ENCODE measurements at places on chromosomes 12 and 14. TPM values are rescaled to one million over a fixed set of nuclear protein-coding genes. Genes with fewer than 3 reads are reported as not detected.
A peak's percentile ranks its signal among the peaks of the same experiment; 100 is the strongest.

The PIWIL1 gene
- not detected for total RNA-seq

The HNF1A gene
- total RNA-seq = not detected

The KRT82 gene
- not detected for total RNA-seq

The OTOGL gene
- total RNA-seq = 2.0 TPM

GRCh38 chr14:20799892-20800544 lies 2.6 kb downstream of the RNASE1 start:
- H3K27me3 ChIP-seq = no peaks in the 10 kb centered on the region
- H3K4me1 ChIP-seq = peaks cover 46% of the 10 kb centered on the region
- H3K4me3 ChIP-seq = no peak overlapping the region
- peak; percentile 90 for DNase-seq

DNA sequence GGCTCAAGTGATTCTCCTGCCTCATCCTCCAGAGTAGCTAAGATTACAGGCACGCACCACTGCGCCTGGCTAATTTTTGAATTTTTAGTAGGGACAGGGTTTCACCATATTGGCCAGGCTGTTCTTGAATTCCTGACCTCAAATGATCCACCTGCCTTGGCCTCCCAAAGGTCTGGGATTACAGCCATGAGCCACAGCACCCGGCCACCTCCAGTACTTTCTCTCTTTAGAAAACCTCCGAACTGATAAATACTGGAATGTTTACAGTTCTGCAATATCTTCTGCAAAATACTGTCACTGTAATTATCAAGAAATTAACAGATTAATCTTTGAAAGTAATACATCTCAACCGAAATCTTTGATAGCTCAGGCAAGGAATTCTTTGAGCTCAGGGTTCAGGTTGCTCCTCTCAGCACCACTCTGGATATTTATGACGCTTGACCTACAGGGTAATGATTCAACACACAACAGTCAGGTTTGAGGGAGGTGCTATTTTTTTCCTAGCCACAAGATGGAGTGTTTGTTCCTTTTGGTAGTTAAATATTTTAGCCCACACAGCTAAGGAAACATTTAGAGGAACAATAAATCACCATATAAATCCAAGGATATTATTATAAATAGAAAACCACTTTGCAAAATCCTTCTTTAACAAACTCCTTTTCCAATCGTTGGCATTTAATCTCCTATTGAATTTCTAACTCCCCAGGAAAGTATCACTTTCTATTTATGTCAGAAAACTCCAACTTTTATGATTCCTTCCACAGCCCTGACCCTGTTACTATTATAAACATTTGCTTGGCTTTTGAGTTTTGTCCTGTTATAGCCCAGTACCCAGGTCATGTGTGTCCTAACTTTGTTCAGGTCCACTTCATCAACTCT lies 48.6 kb upstream of the GTF2A1 start:
- no peaks in the 10 kb centered on the region for H3K36me3 ChIP-seq
- H3K4me3 ChIP-seq = no peak overlapping the region
- no peaks in the 10 kb centered on the region for H3K4me1 ChIP-seq
- peak; percentile 69 for DNase-seq
- no peaks in the 10 kb centered on the region for H3K27me3 ChIP-seq

The KLRD1 gene
- 0.13 TPM for total RNA-seq

- H3K27ac ChIP-seq = no peak overlapping the region
- H3K36me3 ChIP-seq = no peaks in the 10 kb centered on the region
- DNase-seq = no peak
- no peak overlapping the region for H3K4me3 ChIP-seq
- peaks cover 35% of the 10 kb centered on the region for H3K4me1 ChIP-seq
- H3K27me3 ChIP-seq = no peaks in the 10 kb centered on the region
These were observed 54.7 kb upstream of the DDX11 start for GRCh38 chr12:31018790-31019505.

DNA sequence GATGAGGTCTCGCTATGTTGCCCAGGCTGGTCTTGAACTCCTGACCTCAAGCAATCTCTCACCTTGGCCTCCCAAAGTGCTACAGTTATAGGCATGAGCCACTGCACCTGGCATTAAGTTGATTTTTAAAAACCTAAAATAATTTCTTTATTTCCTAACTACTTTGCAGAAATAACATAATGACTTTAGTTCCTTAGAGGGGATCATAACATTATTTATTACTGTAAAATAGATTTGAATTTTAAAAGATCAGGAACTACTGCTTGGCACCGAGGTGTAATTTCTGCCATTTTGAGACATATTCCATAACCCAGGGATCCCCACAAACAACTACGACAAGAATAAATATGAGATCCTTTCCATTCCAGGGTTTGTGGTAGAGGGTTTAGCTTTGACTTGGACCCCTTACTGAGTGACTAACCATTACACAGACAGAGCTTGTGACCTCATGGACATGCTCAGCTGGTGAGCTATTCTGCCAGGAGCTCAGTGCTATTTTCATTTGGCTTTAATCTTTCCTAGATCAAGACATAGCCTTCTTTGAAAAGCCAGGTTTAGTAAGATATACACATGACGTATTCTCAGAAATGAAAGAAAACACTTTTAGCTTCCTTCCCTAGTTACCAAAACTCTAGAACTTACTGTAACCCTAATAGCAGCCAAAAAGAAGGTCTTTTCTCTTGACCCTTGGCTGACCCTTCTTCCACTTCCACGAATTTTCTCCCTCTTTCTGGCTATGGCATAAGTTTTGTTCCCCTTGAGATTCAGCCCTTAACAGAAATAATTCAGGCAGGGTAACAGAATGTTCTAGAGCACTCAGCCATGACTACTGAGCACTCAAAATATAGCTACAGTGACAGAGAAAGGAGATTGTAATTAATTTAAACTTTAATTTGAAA lies 75.1 kb upstream of the NUDT4 start:
- H3K27ac ChIP-seq = no peak overlapping the region
- DNase-seq = peak; percentile 73
- no peaks in the 10 kb centered on the region for H3K36me3 ChIP-seq
- H3K4me3 ChIP-seq = no peak overlapping the region
- no peaks in the 10 kb centered on the region for H3K27me3 ChIP-seq
- H3K4me1 ChIP-seq = peaks cover 7% of the 10 kb centered on the region

The CIROP gene
- not detected for total RNA-seq

The RFLNA gene
- total RNA-seq = 19.7 TPM

The TTC9 gene
- not detected for total RNA-seq

GRCh38 chr14:75295491-75296345 lies 17.1 kb downstream of the FOS start:
- H3K4me1 ChIP-seq = peaks cover 16% of the 10 kb centered on the region
- H3K27ac ChIP-seq = peak overlapping the region; percentile 88
- peak overlapping the region; percentile 34 for H3K4me3 ChIP-seq
- DNase-seq = peak; percentile 82
- H3K36me3 ChIP-seq = no peaks in the 10 kb centered on the region

The C12orf56 gene
- total RNA-seq = not detected

- no peaks in the 10 kb centered on the region for H3K27me3 ChIP-seq
- no peak overlapping the region for H3K4me3 ChIP-seq
- H3K4me1 ChIP-seq = no peaks in the 10 kb centered on the region
These were observed 213.4 kb downstream of the VRK1 start for GRCh38 chr14:97010491-97011160.

- H3K4me3 ChIP-seq = no peak overlapping the region
- DNase-seq = no peak
- no peaks in the 10 kb centered on the region for H3K4me1 ChIP-seq
- H3K27me3 ChIP-seq = no peaks in the 10 kb centered on the region
- no peaks in the 10 kb centered on the region for H3K36me3 ChIP-seq
These were observed 9.2 kb upstream of the DHRS2 start for GRCh38 chr14:23626946-23627345.

The NGB gene
- total RNA-seq = not detected

The FKBP4 gene
- 74.1 TPM for total RNA-seq

The PPP1R1A gene
- not detected for total RNA-seq

GRCh38 chr12:95371571-95371970 lies 102.4 kb upstream of the METAP2 start:
- H3K4me3 ChIP-seq = no peak overlapping the region
- no peaks in the 10 kb centered on the region for H3K27me3 ChIP-seq
- DNase-seq = no peak
- H3K27ac ChIP-seq = no peak overlapping the region
- H3K36me3 ChIP-seq = no peaks in the 10 kb centered on the region

DNA sequence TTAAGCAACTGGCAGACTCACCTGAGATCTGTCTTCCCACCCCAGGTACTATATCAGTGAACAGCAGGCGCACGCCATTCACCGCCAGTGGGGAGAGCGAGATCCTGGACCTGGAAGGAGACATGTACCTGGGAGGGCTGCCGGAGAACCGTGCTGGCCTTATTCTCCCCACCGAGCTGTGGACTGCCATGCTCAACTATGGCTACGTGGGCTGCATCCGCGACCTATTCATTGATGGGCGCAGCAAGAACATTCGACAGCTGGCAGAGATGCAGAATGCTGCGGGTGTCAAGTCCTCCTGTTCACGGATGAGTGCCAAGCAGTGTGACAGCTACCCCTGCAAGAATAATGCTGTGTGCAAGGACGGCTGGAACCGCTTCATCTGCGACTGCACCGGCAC lies 544.5 kb downstream of the NRXN3 start:
- H3K36me3 ChIP-seq = no peaks in the 10 kb centered on the region
- no peak overlapping the region for H3K4me3 ChIP-seq
- no peak overlapping the region for H3K27ac ChIP-seq

The RDH16 gene
- total RNA-seq = 0.09 TPM

GRCh38 chr14:95562892-95563685 lies 28.2 kb downstream of the GLRX5 start:
- peak; percentile 42 for DNase-seq
- H3K4me3 ChIP-seq = no peak overlapping the region
- H3K27me3 ChIP-seq = no peaks in the 10 kb centered on the region
- no peaks in the 10 kb centered on the region for H3K4me1 ChIP-seq

DNA sequence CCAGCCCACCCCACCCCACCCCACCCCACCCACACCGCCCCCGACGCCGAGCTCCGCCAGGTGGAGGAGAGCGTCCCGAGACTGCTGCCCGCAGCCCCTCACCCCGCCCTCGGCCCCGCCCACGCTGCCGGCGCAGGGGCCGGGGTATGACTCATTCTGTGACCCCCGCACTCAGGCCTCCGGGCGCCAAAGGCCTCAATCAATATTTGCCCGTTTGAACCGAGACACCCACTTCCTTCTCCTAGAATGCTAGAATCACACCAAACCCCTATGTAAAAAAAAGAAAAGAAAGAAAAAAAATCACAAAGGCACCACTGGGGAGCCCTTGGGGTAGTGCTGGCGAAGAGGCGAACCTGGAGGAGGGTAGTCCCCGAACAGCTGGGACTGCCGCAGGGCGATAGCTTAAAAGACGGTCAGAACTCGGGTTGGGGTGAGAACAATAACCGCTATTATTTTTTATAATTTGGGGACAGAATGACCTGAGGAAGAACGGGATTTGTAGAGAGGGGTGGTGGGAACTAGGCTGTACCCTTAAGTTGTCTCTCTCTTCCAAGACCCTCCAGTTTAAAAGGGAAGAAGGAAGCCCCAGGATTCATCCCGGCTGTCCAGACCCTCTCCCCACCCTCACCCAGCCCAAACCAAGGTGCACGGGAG lies 894 bp downstream of the KRT8 start:
- peaks cover 10% of the 10 kb centered on the region for H3K4me1 ChIP-seq
- no peaks in the 10 kb centered on the region for H3K27me3 ChIP-seq
- DNase-seq = peak; percentile 68

- H3K27me3 ChIP-seq = no peaks in the 10 kb centered on the region
- H3K36me3 ChIP-seq = no peaks in the 10 kb centered on the region
- no peak for DNase-seq
- H3K4me1 ChIP-seq = no peaks in the 10 kb centered on the region
These were observed 8.7 kb downstream of the OR11H4 start for GRCh38 chr14:20247646-20248246.

DNA sequence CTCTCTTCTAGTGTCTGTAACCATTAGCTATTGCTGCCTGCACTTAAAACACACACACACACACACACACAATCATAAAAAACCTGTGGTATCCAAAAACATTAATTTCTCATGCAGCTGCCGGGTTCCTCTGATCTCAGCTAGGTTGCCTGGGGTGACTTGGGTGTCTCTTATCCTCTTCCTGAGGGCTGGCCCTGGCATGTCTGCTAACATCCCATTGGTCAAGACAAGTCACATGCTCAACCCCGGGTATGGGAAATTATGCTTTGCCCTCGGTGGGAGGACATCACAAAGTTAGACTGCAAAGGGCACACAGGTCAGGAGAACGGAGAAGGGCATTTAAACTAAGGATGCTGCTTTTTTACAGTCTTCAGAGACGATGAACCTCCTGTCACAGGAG lies 55.7 kb downstream of the TRPV4 start:
- no peaks in the 10 kb centered on the region for H3K27me3 ChIP-seq
- no peak overlapping the region for H3K27ac ChIP-seq
- no peaks in the 10 kb centered on the region for H3K36me3 ChIP-seq
- no peaks in the 10 kb centered on the region for H3K4me1 ChIP-seq

The TBX3 gene
- total RNA-seq = 1.1 TPM

DNA sequence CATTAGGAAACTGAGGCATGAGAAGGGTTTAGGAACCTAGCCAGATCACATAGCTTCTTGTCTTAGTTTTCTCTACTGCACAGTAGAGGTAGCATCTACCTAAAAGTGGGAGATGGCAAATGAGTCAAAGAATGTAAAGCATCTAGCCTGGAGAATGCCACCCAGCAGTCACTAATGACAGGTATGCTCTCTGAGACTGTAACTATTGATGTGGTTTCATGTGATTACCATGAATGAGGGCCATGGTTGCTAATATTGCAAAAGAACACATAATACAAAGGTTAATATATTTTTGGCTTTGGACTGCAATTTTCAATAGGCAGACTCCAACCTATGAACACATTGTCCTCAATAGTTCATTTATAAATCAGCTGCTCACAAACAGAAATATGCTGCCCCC lies 389.9 kb downstream of the GRIN2B start:
- no peak overlapping the region for H3K4me3 ChIP-seq
- no peak for DNase-seq
- H3K4me1 ChIP-seq = no peaks in the 10 kb centered on the region
- no peaks in the 10 kb centered on the region for H3K36me3 ChIP-seq
- no peak overlapping the region for H3K27ac ChIP-seq

All from endothelial cell of umbilical vein (primary cell).